Hippocampal formation (tissue), 2 donors: ENCODE measurements at places on chromosomes 4 and X.

GRCh38 chr4:35342833-35343232 is 901.5 kb downstream of the ARAP2 start:
- no peak for DNase-seq

GRCh38 chrX:129748305-129748704 is 9.5 kb downstream of the XPNPEP2 start:
- DNase-seq, result no peak

DNA sequence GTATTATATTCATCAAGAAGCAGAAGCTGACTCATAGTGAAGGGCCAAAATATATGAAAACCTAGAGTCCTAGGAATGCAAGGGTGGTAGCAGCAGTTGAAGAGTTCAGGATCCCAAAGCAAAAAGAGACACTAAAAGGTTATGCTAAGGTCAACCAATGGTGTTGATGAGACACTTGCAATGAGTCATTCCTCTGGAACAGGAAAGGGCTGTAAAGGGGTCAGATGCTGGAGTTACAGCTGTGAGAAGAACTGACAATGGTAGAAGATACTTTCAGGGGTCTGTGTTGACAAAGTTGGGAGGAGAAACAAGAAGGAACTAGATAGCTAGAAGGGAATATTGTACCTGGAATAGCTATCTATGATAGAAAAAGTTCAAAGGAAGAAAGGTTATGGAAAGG is 47.5 kb downstream of the ZGRF1 start:
- DNase-seq, result no peak

- no peak for DNase-seq
Measured at GRCh38 chrX:39477031-39477761, 620.6 kb downstream of the BCOR start.

GRCh38 chr4:188082796-188083195 is 26.6 kb downstream of the TRIML2 start:
- DNase-seq, result no peak

GRCh38 chr4:79164907-79165610 is 160.8 kb downstream of the NAA11 start:
- DNase-seq, result no peak

DNA sequence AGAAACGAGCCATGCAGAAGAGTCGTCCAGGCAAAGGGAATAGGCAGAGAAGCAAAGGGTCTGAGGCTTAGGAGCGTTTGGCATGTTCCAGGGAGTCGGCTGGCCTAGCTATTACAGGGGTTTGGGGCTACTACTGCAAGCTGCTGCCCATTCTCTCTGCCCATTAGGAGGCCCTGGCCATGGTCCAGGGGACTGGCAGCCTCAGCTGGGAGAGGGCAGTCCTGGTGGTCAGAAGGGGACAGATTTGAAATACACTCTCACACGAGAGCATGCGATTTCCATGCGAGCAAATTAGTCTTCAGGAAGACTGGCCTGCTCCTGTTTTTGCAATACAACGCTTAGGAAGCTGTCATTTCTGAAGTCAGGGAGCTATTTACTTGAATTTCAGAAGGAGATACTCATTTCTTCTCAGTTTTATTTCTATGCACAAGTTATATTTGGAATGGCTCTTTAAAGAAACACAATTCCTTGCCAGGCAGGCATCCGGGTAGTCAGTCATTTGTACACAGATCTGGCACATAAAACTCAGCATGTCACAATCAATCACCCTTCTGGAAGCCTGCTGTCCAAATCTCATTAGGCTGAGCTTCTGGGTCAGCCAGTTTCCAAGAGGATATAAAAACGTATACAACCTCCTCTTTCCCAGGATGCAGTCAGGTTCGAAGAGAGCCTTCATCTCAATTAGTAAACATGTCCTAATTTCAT is 27.0 kb downstream of the PROM1 start:
- no peak for DNase-seq

DNA sequence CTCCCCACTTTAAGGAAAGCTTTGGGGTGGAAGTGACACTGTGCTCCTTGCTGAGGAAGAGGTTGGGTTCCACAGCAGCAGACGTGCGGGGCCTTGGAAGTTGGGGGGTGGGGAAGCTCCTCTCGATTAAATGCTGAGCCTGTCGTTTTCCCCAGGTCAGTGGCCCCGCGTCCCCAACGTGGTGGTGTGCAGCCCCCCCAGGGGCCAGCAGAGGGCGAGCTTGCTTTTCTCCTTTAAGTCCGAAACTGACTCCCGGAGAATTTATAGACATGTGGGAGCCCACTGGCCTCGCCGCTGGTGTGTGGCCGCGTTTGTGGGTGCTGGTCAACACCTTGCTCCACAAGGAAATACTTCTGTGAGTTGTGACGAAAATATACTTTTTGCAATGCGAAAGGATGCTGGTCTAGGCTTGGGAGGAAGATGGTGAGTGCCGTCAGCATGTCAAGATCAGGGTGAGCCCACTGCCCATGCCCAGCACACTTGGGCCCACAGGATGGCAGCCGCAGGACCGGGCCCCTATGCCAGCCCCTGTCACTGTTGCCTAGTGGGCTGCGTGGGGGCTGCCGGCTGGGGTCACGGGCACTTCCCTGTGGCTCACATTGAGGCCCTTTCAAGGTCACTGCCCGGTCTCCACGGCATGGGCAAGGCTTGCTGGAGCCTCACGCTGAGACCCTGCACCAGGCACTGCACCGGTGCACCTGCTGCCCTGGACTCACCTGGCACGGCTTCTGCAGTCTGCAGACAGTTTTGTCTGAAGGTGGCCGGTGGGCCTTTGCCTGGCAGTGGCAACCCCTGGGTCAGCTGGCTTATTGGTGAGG is 9.4 kb downstream of the UVSSA start:
- DNase-seq, result peak; percentile 16

GRCh38 chr4:2412534-2412884 is 5.9 kb downstream of the ZFYVE28 start:
- DNase-seq, result no peak

- DNase-seq, result no peak
Measured at GRCh38 chr4:8090312-8090711, 68.3 kb downstream of the ABLIM2 start.

DNA sequence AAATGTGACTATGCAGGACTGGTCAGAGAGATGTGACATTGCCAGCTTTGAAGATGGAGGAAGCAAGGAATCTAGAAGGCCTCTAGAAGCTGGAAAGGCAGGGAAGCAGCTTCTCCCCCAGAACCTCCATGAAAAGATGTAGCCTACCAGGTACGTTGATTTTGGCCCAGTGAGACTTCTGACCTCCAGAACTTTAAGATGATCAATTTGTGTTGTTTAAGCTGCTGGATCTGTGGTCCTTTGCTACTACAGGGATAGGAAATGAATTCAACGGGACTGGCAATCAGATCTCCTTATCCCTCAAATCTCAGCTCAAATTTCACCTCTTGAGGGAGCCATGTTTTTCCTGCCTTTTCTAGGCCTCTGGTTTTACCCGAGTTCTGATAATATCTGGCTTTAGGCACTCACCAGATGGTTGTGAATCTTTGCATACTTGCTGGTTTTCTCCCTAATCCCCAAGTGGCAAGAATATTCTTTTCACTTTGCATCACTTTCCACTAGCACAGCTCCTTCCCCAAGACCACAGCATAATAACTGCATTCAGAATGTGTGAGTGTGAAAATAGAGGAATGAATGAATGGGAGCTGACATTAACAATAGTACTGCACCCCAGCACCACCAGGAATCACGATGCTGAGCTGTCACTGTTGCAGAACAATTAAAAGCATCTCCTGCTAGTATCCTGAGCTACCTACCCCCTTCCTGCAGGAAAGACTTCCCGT is 25.5 kb upstream of the TMSB4X start:
- DNase-seq, result no peak

- no peak for DNase-seq
Measured at GRCh38 chrX:153794897-153795816, 689 bp downstream of the SSR4 start.

DNA sequence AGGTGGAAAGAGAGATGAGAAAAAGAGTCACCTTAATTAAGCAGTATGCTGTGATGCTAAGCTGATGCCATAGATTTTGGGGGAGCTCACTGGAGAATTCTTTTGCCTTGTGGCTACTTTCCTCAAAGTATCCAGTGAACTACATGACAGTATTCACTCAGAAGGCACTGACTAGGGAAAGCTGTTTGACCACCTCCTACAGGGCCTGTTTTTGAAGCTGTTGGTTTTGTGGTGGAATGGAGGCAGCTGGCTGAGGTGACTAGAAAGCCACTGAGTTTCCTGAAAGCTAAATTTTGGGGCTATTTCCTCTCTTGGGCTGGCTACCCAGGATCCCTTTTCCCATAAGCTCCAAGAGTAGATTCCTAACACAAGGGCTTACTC is 124.8 kb upstream of the EOLA2 start:
- DNase-seq, result no peak

- DNase-seq, result no peak
Measured at GRCh38 chr4:19971829-19972228, 279.9 kb upstream of the SLIT2 start.

DNA sequence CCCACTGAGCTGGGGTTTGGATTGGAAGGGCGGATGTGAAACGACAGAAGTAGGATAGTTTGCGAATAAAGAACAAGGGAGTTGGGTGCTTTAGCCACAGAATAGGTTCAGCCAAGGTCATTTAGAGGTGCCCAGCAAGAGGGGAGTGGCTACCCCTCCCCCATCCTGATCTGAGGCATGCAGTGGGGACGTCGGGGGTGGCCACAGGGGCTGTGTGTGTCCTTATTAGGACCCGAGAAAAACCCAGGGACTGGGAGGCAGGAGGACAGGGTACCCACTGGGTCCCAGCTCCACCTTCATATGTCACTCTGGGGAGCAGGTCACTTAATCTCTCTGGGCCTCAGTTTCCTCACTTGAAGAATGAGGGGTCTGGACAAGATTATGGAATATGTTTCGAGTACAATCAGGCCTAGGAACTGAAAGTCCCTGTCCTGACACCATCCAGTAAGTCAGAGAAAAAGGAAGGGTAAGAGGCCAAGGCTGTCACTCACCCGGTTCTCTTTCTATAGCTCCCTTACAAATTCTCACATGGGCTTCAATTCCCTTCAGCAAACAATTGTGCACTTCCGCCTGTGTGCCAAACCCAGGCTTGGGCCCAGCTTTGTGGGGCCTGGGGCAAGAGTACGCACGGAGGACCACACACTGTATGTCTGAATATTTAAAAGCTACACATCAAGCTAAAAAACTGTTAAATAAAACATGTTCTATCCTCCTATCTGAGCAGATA is 4.2 kb upstream of the NYX start:
- DNase-seq, result no peak

GRCh38 chr4:16820329-16820728 is 78.1 kb downstream of the LDB2 start:
- no peak for DNase-seq

GRCh38 chr4:37892641-37893040 is 1.8 kb downstream of the TBC1D1 start:
- DNase-seq, result no peak

DNA sequence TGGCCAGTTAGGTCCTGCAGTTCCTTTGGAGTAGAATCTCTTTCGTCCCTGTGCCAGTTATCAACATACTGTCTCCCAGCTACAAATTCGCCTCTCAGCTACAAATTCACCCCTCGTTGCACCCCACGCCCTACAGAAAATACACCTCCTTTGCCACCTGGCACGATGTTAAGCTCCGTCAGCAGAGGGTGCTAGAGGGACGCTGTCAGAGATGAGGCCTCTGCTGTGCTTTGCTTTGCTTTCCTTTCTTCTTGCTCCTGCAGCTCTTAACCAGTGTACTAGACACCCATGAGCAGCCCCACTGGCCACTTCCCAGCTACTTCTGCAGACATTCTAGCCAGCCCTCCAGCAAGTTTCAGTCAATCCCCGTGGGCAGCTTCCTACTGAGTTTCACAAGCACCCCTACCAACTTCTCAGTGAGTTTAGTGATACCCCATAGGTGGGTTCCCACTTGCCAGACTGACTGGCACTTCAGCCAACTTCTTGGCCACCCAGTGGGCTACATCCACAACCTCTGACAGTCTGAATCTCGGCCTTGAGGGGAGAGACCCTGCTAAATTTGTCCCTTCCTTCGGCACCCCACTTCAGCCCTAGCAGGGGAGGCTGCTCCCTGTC is 21.8 kb downstream of the HAUS3 start:
- DNase-seq, result peak; percentile 55

GRCh38 chrX:11678158-11678557 is 12.4 kb upstream of the ARHGAP6 start:
- no peak for DNase-seq

GRCh38 chr4:162699629-162700028 is 467.1 kb downstream of the NAF1 start:
- no peak for DNase-seq

- DNase-seq, result no peak
Measured at GRCh38 chrX:153382563-153383482, 18.3 kb downstream of the PNMA6E start.

DNA sequence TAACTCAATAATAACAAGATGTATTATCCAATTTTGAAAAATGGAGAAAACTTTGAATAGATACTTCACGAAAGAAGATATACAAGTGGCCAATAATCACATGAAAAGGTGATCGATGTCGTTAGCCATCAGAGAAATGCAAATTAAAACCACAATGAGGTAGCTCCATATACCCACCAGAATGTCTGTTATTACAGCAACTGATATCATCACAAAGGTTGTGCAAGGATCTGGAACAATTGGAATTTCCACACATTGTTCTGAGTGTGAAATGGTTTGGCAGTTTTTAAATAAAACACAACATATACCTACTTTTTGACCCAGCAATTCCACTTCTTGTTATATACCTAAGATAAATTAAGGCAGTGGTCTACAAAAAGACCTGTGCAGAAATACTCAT is 71.7 kb downstream of the IRS4 start:
- DNase-seq, result no peak
